Right ventricle myocardium inferior (tissue), 1 donor: ENCODE measurements at places on chromosomes 7 and 10.

DNA sequence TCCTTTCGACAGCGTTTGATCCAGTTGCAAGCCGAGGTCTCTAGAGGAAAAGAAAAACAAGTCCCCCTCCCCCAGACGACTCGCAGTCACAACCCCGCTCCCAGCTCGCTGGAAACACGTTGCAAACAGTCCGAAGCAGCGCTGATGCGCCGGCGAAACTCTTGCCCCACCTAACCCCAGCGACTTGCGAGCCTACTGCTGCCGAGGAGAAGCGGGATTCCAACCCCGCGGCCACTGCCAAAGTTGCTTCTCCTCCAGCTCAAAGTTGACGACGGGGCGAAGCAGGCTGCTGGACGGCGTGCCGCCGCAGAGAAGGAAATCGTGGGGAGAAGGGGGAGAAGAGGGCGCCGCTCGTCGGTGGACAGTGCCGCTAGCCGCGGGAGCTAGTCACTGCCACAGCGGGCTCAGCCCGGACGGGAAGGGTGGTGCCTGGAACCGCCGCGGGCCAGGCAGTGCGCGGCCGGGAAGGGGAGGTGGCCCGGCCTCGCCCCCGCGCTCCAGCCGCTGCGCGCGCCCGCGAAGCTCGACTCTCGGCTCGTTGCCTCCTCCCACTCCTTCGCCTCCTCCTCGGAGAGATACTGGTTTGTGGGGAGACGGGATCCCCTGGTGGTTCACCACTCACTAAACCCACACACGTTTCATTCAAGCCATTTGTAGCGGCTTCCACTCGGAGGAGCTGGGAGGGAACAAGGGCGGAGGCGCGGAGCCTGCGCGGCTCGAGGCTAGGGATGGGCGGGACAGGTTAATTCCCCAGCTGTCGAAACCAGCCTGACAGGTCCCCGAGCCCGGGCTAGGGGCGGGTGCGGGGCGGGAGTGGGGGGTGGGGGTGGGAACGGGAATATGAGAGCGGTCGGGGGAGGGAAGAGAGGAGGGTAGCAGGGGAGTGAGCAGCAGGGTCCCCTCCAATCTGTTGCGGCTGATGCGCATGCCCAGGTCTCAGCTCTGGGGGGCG is at the start of gene GPR37:
Gene GPR37 (minus strand): TSS at position 392 of the 952 bp plus-strand sequence. CDS start 816 bp downstream, outside the sequence.
- peak; percentile 65 for DNase-seq

DNA sequence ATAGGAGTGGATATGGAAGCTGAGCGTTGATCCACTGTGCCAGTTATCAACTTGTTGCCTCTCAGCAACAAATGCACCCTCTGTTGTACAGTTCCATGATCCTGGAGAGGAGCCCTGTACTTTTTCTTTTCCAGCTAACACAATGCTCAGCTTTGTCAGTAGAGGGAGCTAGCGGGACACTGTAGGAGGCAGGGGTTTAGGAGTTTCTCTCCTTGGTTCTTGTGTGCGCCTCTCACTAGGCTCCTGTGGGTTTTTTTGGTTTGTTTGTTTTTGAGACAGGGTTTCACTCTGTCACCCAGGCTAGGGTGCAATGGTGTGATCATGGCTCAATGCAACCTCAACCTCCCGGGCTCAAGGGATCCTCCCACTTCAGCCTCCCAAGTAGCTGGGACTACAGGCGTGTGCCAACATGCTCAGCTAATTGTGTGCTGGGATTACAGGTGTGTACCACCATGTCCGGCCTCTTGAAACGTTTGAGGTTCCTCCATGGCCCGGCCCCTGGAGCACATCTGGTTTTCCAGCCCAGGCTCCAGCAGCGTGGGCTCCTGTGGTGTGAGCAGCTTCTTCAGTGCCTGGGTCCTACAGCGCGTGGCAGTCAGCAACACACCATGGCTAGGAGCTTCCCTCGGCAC is 12.0 kb upstream of the MARVELD1 start:
- no peak for DNase-seq

DNA sequence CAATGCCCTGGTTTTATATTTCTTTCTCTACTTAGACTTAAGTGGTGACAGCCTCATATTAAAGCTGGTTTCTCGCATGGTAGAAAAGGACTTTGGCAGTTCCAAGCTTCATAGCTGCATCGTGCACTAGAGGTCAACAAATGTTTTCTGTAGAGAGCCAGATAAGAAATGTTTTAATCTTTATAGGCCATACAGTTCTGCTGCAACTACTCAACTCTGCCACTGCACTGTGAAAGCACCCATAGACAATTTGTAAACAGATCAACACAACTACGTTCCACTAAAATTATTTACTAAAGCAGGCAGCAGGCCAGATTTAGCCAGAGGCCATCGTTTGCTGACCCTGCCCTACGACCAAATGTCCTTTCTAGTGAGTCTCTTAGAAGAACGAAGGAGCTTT is 36.7 kb downstream of the CSGALNACT2 start:
- no peak for DNase-seq

DNA sequence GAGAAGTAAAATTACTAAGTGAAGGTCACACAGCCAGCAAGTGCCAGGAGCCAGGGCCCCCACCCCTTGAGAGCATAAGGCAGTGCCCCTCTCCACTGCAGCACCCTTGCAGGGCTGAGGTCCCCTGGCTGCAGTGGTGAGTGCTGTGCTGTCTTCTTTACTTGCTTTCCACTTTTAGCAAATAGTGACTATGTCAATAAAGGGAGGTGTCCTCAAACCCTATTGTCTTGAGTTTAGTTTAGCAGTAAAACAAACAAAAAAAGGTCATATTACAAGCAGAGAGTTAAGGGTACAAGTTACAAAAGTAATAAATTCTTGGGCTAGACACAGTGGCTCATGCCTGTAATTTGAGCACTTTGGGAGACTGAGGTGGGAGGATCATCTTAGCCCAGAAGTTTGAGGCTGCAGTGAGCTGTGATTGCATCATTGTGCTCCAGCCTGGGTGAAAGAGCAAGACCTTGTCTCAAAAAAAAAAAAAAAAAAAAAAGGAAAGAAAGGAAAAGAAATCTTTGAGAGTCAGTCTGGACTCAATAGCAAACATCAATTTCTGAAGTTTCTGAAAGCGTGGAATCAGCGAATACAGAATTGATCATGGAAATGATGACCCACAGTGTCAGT is 39.0 kb upstream of the KIF5B start:
- DNase-seq, result no peak

DNA sequence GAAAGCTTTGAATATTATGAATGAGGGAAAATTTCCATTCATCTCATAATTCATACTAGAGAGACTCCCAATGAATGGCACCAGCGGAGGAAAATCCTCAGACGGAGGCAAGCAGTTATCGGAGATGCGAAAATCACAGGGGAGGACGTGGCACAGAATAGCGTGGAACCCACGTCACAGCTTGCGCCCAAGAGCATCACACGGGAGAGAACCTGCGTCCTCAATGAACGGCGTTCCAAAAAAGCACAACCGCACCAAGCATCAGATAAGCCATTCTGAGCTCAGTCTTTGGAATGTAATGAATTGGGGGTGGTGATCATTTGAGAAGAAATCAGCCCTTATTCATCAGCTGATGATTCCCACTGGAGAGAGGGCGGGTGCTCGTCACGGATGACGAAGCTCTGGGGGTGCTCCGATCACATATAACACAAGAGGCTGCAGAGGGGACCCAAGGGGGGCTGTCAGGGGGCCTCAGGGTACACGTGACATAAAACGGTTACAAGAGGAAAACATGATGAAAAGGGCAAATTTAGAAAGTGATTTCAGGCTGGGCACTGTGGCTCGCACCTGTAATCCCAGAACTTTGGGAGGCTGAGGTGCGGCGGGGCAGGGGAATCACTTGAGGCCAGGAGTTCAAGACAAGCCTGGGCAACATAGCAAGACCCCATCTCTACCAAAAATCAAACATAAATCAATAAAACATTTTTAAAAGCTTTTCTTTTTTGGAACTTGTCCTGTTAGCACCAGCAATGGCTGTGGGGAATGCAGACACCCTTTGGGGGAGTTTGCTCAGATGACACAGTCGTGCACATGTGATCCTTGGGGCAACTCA is 33.8 kb upstream of the FIS1 start:
- DNase-seq, result no peak

DNA sequence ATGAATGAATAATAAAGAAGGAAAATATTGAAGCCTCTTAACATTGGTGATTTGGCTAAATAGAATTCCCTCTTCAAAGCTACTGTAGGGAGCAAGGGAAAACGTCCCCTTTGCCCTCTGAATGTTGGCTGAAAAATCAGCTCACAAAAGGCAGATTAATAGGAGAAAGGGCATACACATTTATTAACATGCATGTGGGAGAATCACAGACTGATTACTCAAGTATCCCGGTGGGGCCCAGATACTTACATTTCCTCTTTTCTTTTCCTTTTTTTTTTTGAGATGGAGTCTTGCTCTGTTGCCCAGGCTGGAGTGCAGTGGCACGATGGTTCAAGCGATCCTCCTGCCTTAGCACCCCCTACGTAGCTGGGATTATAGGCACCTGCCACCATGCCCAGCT is 68.5 kb downstream of the HK1 start:
- no peak for DNase-seq
